ENCODE measurements at places on chromosomes 7 and 10.

GRCh38 chr10:59873896-59874295, 32.5 kb downstream of the CCDC6 start:
- no peaks in the 10 kb centered on the region for H3K27me3 ChIP-seq
- H3K27ac ChIP-seq = peak overlapping the region; percentile 70
- no peak for DNase-seq
- H3K4me3 ChIP-seq = no peak overlapping the region
- peaks cover 9% of the 10 kb centered on the region for H3K4me1 ChIP-seq

- no peaks in the 10 kb centered on the region for H3K36me3 ChIP-seq
- H3K4me3 ChIP-seq = no peak overlapping the region
- no peaks in the 10 kb centered on the region for H3K4me1 ChIP-seq
- H3K27me3 ChIP-seq = no peaks in the 10 kb centered on the region
- H3K27ac ChIP-seq = no peak overlapping the region
Measured at GRCh38 chr7:133699386-133699785, 427.8 kb upstream of the LRGUK start.

DNA sequence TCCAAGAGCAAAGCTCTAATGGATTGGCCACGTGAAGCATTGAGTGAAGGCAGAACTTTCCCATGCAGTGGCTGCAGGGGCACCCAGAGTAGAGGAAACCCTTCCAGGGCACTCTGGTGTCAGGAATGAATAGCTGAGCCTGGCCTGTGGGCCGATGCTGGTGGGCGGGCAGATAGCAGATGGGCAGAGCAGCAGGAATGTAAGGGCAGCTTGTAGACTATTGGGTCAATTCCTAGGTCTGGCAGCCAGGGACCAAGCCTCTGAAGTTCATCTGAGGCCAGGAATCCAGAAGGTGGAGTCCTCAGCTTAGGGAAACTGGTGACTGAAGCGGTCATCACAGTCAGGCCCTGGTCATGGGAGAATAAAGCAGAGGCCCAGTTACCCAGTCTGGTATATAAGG, 115.4 kb downstream of the TMEM178B start:
- H3K4me1 ChIP-seq = no peaks in the 10 kb centered on the region
- no peaks in the 10 kb centered on the region for H3K36me3 ChIP-seq
- DNase-seq = no peak
- no peaks in the 10 kb centered on the region for H3K27me3 ChIP-seq
- no peak overlapping the region for H3K4me3 ChIP-seq

DNA sequence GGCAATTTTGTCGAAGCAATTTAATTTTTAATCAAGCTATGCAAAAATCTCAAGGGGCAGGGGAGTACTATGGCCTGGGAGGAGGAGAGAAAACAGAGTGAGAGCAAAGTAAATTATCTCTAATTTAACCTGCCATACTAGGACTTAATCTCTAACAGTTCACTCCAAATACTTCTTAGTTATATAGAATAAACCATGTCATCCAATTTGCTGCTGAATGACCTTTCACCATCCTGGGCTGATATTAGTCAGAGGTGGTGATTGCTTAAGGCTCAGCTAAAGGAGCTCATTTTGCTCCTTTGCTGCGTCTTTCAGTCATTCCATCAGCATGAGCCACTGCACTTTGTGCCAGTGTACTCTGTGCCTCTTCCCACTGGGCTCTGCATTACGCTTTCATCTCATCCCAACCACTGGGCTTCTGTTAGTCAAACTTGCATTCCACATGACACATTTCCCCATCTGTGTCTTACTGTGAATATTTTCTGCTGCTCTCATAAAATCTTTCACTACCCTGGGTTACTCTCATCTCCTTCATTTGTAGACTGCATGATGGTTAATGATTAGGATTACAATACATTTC, 84.3 kb downstream of the CD36 start:
- H3K27ac ChIP-seq = peak overlapping the region; percentile 61
- DNase-seq = peak; percentile 3
- no peaks in the 10 kb centered on the region for H3K27me3 ChIP-seq
- H3K36me3 ChIP-seq = no peaks in the 10 kb centered on the region

DNA sequence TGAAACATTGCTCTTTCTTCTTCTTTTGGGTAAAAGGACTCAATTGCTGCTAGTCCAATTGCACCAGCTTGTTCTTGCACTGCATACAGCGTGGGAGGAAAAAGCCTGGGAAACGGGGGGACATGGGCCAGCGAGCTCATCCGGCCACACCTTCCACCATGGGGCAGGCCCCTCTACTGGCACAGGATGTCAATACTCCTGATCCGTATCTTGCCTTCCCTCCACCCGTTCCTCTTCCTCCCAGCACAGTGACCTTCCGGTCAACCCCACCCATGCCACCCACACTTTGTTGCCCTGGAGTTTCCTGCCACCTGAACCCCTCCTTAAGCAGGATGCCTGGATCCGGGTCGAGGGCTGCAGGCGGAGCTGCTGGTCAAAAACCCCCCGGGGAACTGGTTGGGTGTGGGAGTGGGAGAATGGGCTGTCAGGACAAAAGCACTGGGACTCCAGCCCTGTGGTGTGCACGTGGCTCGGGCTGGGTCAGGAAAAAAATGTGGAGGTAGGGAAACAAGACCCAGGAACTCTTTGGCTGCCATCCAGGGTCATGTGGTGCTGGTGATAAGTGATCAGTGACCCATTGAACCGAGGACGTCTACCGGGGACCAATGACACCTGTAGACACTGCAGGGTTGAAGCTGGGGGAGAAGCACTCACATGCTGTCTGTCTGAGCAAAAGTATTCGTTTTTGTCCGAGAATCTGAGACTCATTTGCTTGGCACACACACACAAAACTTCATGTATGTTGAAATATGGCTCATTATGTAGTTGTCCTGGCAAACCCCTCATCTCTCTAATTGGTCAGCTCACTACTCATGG, 8.1 kb downstream of the IL2RA start:
- H3K27ac ChIP-seq = peak overlapping the region; percentile 46
- H3K4me1 ChIP-seq = peaks cover 10% of the 10 kb centered on the region

- no peak overlapping the region for H3K27ac ChIP-seq
- no peaks in the 10 kb centered on the region for H3K27me3 ChIP-seq
- no peak overlapping the region for H3K4me3 ChIP-seq
- peaks cover 21% of the 10 kb centered on the region for H3K4me1 ChIP-seq
- H3K36me3 ChIP-seq = no peaks in the 10 kb centered on the region
- no peak for DNase-seq
Measured at GRCh38 chr10:14547816-14548215, 217.1 kb upstream of the FRMD4A start.

DNA sequence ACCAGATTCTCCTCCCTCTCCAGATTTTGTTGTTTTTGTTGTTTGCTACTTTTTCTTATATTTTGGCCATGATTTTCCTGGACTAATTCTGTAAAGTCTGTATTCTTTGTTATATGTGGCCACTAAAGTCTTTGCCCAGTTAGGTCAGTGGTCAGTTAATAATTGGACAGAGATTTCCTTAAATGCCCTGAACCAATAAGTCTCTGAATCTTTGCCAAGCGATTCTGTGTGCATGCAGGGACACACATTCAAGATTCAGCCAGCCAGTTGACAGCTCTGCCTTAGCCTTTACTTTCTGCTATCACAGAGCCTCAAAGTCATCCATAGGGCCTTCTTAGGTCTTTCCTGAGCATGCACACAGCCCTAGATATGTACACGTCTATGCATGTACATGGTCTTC, 11.0 kb upstream of the COL17A1 start:
- no peaks in the 10 kb centered on the region for H3K4me1 ChIP-seq
- no peak overlapping the region for H3K27ac ChIP-seq
- DNase-seq = no peak
- no peaks in the 10 kb centered on the region for H3K36me3 ChIP-seq
- no peaks in the 10 kb centered on the region for H3K27me3 ChIP-seq

GRCh38 chr7:111380945-111381344, 181.3 kb downstream of the IMMP2L start:
- peaks cover 3% of the 10 kb centered on the region for H3K4me1 ChIP-seq
- DNase-seq = no peak
- H3K36me3 ChIP-seq = no peaks in the 10 kb centered on the region
- H3K27me3 ChIP-seq = no peaks in the 10 kb centered on the region
- no peak overlapping the region for H3K27ac ChIP-seq

DNA sequence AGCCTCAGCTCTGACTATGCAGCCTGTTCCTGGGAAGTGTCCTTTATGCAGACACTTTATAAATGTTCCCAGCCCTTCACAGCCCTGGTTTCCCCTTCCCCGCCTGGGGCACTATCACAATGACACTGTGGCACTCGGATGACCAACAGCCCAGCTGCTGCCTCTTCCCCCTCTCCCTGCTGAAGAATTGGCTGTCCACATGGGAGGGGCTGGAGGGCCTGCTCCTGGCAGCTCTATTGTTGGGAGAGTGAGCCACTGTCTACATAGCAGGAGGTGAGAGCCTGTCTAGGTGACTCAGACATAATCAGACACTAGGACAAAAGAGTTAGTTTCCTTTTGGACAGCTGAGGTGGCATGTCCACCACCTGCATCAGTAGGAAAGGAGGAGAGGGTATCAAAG, 437.5 kb downstream of the PLXNA4 start:
- no peaks in the 10 kb centered on the region for H3K27me3 ChIP-seq
- no peaks in the 10 kb centered on the region for H3K4me1 ChIP-seq
- DNase-seq = no peak
- H3K27ac ChIP-seq = no peak overlapping the region
- H3K4me3 ChIP-seq = no peak overlapping the region
- H3K36me3 ChIP-seq = no peaks in the 10 kb centered on the region

DNA sequence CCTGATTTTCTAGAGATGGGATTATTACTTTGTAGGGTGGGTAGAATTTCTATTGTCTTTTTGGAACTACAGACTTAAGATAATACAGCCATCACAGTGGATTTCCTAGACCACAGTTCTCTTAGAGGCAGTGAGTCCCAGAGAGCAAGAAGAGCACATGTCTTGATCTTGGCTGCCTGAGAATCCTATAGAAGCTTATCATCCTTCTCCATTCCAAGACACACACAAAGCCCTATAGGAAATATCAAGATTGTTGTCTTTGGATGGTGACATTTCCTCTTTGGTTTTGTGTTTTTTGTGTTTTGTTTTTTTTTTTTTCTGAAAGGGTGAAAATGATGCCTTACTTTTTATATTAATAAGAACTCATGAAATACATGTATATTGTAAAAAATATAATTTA, 143.1 kb downstream of the AHR start:
- no peak for DNase-seq
- H3K27me3 ChIP-seq = no peaks in the 10 kb centered on the region
- H3K36me3 ChIP-seq = no peaks in the 10 kb centered on the region

- peaks cover 19% of the 10 kb centered on the region for H3K4me1 ChIP-seq
- peak overlapping the region; percentile 58 for H3K27ac ChIP-seq
- no peaks in the 10 kb centered on the region for H3K36me3 ChIP-seq
- no peak overlapping the region for H3K4me3 ChIP-seq
- H3K27me3 ChIP-seq = no peaks in the 10 kb centered on the region
Measured at GRCh38 chr10:73076360-73077183, 20.1 kb downstream of the P4HA1 start.

All from esophagus squamous epithelium (tissue), 5 donors.